ENCODE measurements at places on chromosomes 16 and 17. TPM values are rescaled to one million over a fixed set of nuclear protein-coding genes. Genes with fewer than 3 reads are reported as not detected.

The KCNJ12 gene
- total RNA-seq: 0.23 TPM

The WDR45B gene
- total RNA-seq: 57.3 TPM

The C17orf58 gene
- 0.55 TPM for total RNA-seq

The TMC5 gene
- total RNA-seq: 0.07 TPM

The KLHL10 gene
- total RNA-seq: not detected

The GOSR1 gene
- total RNA-seq: 56.3 TPM

The CRYBA1 gene
- not detected for total RNA-seq

The FNDC8 gene
- not detected for total RNA-seq

The CCDC102A gene
- total RNA-seq: 6.5 TPM

DNA sequence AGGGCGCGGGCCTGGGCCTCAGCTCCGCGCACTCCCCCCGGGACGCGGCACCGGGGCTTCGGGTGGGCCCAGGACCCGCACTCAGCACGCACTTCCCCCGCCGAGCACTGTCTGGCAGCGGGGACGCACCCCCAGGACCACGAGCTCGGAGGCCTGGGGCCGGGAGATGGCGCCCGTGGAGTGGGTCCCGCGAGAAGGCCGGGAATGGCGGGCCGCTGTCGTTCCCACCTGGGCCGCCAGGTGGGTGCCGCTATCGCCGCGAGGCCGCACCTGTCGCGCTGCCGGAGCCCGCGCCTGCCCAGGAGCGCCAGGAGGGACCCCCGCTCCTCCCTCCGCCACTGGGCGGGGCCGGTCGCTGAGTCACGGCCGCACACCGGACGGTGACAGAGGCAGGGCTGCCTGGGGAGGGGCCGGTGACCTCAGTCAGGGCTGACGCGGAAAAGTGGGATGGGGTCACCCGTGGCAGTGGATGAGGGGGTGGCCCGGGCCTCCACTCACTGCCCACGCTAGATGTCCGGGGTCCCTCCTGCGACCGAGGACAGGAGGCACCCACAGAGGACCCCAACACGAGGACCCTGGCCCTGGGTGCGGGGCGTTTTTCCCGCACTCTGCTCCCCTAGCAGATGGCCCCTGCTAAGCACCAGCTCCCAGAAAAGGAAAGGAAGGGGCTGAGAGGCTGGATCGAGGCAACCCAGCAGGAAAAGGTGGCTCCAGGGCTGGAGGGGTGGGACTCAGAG lies 6.9 kb upstream of the ACTG1 start:
- peak; percentile 67 for DNase-seq

GRCh38 chr16:10967986-10968385 lies 23.6 kb downstream of the CLEC16A start:
- no peak for DNase-seq

GRCh38 chr16:24589997-24590396 lies 50.6 kb downstream of the RBBP6 start:
- DNase-seq: no peak

DNA sequence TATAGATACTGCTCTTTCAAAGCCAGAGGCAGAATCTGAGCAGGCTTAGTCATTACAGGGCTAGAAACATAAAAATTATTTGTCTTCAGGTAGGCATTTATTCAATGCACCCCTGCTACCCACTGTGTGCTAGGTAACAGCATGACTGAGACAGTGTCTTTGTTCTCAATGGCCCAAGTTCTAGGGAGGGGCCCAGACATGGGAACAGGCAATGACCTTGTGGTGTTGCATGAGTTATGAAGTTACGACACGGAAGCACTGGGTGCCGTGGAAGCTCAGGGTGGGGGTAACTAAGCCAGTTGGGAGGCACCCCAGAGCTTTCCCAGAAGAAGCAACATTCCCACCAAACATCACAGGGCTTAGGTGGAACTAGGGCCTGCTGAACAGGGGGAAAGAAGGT lies 87.0 kb downstream of the CPPED1 start:
- no peak for DNase-seq

- no peak for DNase-seq
Measured at GRCh38 chr17:73311428-73311780, 397 bp downstream of the CDC42EP4 start.

DNA sequence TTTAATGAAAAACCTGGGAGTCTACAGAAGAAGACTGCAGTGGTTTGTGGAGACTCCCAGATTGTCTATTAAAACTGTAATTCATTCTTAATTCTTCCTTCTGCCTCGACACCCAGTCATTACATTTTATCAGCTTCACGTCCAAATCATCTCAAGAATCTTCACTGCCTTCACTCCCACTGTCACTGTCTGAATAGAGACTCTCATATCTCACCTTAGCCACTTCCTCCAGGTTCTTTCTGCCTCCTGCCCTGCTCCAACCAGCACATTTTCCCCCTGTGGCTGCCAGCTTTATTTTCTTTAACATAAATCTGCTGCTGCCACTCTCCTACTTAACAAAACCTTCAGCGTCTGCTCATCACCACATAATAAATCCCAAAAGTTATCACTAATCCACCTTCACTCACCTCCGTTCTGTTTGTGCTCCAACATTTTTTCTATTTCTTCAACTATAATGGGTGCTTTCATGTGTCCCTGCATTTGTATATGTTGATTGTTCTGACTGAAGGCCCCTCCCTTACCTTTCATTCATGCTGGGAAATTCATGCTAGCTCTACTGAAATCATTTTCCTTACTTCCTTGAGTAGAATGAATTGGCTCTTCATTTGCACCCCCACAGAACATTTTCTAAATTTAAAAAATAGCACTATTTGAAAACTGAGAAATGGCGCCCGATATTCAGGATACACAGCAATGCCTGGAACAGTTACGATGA lies 38.9 kb downstream of the KCNJ2 start:
- DNase-seq: no peak

- DNase-seq: no peak
Measured at GRCh38 chr17:17346428-17347233, 43.5 kb downstream of the NT5M start.

DNA sequence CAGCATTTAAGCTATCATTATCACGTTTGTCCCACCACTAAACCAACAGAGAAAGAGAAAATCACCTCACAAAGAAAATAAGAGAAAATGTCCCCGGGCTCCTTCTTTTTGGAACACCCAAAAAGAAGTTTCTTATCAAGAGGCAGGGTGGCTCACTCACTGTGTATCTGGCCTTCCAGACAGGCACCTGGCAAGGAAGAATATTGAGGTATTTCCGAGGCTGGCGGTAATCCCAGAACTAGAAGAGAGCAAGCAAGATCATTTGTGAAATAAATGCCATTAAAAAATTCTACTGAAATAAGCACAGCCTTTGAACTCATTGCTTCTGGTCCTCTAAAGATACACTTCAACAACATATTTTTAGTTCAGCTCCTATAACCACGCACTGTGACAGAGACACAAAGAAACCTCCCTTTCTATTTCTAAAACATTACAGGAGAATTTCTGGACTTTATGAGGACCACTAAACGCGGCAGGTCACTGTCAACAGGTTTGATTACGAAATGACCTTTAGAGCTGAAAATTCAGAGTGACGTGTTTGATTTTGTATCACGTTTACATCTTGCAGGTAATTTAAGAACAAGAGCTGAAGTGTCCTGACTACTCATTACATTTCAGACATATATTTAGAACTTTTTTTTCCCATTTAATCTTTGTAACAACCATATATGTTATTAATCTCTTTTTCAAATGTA lies 61.0 kb downstream of the WDR59 start:
- no peak for DNase-seq

GRCh38 chr17:57889892-57890856 lies 40.3 kb upstream of the MRPS23 start:
- DNase-seq: no peak

- DNase-seq: peak; percentile 2
Measured at GRCh38 chr16:4846503-4846900, 586 bp downstream of the GLYR1 start.

Measured in T-cell (primary cell).